Brain (organoid and tissue), 16 donors: ENCODE measurements at places on chromosomes 16 and 17.

DNA sequence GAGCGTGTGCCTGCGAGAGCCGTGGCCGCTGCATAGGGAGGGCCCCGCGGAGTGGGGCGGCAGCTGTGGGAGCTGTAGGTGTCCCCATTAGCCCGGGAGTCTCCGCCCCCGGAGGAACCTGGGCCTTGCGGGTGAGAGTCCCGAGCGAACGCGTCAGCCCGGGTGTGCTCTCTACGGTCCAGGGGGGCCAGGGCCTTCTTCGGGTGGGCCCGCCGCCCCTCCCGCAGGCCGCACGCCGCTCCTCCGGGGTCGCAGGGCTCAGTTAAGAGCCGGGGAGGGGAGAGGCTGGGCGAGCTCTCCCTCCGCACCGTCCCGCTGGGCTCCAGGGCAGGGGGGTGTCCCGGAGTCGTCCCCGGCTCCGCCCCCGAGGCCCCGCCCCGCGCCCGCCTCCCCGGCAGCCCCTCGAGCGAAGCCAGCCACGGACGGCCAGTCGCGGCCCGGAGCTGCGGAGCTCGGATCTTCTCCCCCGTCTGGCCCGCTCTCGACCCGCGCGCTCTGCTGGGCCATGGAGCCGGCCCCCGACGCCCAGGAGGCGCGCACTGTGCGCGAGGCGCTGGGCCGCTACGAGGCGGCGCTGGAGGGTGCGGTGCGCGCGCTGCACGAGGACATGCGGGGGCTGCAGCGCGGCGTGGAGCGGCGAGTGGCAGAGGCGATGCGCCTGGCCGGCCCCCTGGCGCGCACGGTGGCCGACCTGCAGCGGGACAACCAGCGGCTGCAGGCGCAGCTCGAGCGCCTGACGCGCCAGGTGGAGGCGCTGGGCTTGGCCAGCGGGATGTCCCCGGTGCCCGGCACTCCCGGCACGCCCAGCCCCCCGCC is at the start of gene SMTNL2:
SMTNL2 (plus strand) TSS at position 429 of the 816 bp plus-strand sequence; CDS start at position 506, 77 bp downstream.
- DNase-seq: no peak

GRCh38 chr17:68628576-68628957 is 27.4 kb upstream of the FAM20A start:
- no peak for DNase-seq

- DNase-seq: no peak
Observed at GRCh38 chr16:15607700-15608396, 35.1 kb downstream of the MARF1 start.

DNA sequence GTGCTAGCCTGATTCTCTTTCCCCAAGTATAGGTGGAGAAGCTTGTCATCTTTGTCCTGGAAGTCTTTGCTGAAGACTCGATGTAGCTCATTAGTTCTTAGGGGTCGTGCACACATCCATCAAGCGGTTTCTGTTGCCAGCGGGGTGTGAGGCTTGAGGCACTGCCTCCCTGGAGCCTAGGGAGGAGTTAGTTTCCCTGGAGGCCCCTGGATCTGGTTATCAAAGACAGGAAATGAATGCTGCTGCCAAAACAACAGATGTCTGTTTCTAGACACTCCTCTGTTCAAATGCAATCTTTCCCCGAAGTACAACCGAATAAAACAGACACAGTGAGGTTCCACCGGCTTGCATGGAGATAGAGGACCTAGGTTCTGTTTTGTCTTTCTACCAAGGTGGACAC is 17.5 kb downstream of the HS3ST4 start:
- no peak for DNase-seq

GRCh38 chr16:10078541-10078949 is 103.7 kb downstream of the GRIN2A start:
- DNase-seq: no peak

- DNase-seq: no peak
Observed at GRCh38 chr17:8831234-8831849, 32.2 kb upstream of the MFSD6L start.

DNA sequence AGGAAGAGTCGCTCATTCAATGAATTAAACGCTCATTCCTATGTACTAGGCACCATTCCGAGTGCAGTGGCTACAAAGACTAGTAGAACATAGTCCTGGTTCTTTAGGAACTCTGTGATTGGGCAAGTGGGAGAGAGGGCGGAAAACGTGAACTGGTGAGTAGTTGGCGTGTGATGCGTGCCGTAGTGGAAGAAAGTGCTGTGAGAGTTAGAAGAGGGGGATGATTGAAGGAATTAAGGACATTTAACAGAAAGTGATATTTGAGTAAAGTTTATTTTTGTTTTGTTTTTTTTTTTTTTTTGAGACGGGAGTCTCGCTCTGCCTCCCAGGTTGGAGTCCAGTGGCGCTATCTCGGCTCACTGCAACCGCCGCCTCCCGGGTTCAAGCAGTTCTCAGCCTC is 7.9 kb upstream of the SLFN14 start:
- no peak for DNase-seq

DNA sequence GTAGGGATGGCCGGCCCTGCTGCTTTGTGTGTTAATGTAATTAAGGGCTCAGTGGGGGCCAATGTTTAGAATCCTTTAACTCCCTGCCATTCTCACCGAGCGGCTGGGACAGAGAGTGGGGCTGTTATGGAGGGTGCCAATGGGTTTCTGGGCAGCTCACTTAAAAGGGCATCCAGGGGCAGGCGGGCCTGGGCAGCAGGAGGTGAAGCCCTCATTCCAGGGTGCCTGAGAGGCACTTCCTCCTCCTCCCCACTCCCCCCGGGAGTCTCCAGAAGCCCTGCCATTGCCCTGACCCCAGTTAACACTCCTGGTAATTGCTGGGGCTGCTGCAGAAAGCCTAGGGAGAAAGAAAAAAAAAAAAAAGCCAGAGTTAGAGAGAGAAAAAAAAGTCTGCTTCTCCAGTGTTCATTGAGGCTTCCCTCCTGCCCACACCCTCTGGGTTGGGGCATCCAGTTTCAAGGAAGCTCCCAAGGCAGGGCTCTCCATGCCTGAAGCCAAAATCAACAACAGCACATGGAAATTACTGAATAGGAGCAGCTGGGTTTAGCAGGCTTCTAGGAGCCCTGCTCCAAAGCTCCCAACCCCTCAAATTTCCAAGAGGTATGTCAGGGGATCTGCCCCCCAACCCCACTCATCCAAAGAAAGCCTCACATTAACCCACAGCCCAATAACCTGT is 28.0 kb downstream of the CUEDC1 start:
- DNase-seq: peak; percentile 50

GRCh38 chr17:76479515-76480060 is 12.2 kb downstream of the AANAT start:
- no peak for DNase-seq

DNA sequence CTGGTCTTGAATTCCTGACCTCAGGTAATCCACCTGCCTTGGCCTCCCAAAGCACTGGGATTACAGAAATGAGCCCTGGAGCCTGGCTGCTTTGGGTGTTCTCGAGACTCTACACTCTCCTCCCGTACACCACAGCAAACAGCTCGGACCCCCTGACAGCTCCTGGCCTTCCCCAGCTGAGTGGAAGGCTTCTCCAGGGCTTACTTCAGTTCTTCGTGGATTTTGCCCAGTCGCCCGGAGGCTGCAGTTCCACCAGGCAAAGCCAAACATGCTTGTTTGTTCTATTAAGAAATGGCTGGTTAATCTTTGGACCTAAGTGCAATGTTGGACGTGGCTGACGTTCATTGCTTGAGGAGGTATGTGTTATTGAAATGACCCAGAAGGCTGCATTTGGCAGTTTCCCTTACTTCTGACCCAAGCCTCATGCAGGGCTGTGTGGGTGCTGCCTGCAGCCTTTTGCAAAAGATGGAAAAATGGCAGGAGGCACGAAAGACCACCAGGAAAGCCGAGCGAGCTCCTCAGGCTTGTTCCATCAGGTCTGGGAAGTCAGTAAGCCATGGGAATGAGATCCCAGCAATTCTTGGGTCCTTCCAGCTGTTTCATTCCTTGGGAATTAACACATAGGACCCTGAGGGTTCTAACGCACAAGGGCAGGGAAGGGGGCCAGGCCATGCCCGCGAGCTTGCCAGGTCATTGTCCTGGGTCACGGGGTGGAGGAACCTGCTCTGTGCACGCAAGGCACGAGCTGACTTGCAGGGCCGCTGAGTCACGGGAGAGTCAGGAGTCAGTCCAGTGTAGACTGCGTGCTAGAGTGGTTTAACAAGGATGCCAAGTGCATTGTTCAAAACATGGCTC is 23.9 kb upstream of the KLHDC4 start:
- no peak for DNase-seq

- no peak for DNase-seq
Observed at GRCh38 chr17:75588596-75589011, 1.0 kb downstream of the MYO15B start.

DNA sequence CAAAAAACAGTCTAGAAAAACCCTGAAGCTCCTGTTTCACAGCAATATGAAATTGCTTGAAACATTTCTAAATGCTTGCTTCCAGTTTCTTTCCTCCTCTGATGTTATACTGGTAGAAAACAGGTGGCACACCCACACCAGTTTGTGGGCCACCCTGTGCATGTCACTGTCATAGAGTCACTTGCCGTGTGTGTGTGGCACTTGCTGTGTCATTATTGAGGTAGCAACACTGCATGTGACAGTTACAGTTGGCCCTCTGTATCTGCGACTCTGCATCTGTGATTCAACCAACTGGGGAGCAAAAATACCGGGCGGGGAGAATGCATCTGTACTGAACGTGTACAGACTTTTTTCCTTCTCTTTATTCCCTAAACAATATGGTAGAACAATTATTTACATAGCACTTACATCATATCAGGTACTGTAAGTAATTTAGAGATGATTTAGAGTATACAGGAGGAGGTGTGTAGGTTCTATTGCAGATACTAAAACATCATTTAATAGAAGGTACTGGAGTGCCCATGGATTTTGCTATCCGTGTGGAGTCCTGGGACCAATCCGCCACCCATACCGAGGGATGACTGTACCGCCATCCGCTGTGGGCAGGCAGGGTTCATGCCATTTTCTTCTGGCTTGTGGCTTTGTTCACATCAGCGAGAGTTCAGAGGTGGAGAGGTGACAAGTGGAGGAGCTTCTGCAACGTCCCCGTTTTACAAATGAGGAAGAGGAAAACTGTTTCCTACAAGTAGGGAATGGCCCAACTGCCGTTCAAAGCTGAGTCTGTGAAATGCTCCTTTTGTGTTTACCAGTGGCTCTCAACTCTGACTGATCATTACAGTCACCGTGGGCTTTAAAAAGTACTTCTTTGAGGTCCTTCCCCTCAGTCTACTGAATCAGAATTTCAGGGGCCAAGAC is 373.7 kb downstream of the SNX29 start:
- DNase-seq: no peak

GRCh38 chr16:72901000-72901627 is 146.8 kb downstream of the ZFHX3 start:
- peak; percentile 57 for DNase-seq

- DNase-seq: no peak
Observed at GRCh38 chr16:67654403-67654911, 5.6 kb downstream of the ACD start.

DNA sequence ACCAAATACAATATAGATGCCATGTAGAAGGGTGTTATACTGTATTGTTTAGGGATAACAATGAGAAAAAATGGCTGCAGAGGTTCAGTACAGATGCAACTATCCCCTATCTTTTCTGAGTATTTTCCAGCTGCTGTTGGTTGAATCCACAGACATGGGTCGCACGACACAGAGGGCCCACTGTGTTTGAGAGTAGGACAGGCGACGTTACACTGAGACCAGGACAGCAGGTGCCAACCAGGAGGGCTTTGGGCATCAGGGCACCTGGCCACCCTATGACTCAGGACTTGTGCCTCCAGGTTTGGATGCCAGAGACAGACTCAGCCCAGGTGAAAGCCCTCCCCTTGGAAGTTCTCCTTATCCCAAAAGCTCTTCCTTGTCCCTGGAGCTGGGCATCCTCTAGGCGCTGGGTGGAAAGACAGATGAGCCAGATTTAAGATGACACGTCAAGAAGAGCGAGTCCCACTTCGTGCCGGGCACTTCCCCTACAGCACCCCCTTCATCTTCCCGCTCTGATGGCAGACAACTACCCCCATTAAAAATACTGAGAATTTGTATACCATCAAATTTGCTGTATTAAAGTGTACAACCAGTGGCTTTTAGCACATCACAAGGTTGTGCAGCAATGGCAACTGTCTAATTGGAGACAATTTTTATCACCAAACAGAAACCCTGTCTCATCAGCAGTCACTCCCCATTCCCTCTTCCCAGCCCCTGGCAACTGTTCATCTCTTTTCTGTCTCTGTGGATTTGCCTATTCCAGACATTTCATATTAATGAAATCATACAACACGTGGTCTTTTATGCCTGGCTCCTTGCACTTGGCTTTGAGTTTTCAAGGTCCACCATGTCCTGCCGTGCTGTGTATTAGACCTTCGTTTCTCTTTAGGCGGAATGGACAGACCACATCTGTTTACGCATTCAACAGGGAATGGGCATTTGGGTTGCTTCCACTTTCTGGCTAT is 30.6 kb downstream of the TNFRSF13B start:
- no peak for DNase-seq

DNA sequence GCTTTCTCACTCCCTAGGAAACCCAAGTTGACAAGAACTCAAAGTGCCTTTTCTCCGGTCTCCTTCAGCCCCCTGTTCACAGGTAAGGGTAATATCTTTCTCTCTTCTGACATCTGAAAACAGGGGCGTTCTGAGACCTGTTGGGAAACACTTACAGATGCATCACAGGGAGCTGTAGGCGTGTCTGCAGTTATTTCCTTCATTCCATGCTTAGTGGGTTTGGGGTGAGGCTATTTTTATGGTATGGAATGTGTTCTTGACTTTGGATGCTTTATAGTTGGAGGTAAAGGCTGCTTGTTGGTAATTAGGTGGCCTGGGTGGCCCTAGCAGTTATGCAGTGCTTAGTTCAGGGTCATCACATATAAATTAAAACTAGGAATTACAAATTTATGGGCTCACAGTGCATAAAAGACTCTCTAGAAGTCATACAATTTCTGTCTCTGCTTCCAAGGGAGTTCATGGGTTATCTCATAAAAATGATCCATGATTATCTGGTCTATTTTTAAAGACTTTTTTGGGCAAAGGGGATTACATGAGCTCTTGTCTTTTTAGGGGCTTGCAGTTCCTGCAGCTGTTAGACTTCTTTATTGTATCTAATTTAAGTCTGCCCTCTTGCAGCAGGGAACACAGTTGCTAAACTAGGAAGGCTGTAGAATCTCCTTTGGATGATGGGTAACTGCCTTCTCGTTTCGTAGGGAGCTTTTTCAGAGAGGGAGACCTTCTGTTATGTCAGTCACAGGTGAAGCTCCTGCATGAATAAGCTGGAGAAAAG is 10.2 kb downstream of the SOCS7 start:
- no peak for DNase-seq

DNA sequence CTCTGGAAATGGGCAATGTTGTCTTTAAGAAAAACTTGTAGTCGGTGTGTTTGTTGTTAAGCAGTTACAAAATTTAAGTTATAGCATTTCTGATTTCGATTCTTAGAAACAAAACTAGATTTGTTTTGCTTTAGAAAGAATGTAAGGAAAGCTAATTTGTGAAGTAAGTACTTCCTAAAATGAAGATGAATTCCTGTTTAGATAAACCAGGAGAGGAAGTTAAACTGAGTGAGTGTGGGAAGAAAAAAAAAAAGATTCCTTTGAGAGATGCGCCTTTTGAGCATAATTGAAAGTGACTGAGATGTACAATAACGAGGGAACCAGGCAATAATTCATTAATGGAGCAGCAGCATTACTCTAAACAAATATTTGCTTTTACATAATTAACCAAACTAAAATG is 52.4 kb upstream of the ALOX12 start:
- DNase-seq: no peak
